ENCODE measurements at places on chromosomes 1 and 21.

GRCh38 chr1:43300378-43301094 is at the start of gene TIE1:
TIE1 (plus strand) TSS chr1:43300982; CDS start chr1:43301072, 90 bp downstream.
- peak; percentile 34 for DNase-seq

DNA sequence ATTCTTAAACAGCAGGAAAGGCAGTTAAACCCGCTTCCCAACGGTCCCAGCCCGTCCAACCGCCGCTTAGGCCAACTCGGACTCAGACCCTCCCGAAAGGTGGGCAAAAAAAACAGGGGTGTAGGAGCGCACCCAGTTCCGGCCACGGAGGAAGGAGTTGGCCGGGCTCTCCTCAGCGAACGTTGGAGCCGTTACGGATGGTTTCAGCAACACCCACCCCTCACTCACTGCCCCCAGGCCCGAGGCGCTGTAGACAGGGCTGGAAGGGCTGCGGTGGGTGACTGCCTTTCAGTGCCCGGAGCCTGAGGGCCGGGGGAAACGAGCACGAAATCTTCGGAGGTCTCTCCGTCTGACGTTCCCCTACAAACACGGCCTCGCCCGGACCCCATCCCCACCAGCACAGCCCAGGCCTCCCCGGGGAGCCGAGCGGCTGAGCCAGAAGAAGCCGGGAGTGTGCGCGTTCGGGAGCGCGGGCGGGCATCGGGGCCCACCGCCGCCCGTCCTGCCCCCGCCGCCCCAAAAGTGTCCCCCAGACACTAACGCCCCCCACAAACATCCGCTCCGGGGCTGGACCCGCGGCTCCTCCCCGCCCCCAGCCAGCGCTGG is 1.3 kb downstream of the KDM5B start:
- DNase-seq = peak; percentile 26

DNA sequence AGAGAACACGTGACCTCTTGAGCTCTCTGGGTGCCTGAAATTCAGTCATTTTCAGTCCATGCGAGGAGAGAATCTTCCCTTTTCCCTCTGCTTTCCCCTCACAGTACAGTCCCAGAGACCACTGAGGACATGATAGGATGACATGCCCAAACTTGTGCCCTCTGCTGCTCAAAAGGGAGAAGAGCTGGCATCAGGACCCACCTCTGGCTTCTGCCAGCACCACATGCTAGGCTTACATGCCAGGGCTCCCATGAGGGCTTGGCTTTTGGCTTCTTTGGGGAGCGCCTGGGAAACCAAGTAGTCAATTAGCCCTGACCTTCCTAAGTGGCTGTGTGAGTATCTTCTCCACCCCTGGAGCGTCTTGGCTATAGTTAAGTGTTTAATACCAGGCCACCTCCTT is 13.8 kb upstream of the KCNQ4 start:
- DNase-seq = no peak

GRCh38 chr1:100536031-100536430 is 1.9 kb upstream of the GPR88 start:
- DNase-seq = no peak

GRCh38 chr1:19942088-19942487 is 18.7 kb upstream of the PLA2G2E start:
- no peak for DNase-seq

- DNase-seq = peak; percentile 77
Measured at GRCh38 chr1:17405898-17406759, 33.3 kb downstream of the RCC2 start.

DNA sequence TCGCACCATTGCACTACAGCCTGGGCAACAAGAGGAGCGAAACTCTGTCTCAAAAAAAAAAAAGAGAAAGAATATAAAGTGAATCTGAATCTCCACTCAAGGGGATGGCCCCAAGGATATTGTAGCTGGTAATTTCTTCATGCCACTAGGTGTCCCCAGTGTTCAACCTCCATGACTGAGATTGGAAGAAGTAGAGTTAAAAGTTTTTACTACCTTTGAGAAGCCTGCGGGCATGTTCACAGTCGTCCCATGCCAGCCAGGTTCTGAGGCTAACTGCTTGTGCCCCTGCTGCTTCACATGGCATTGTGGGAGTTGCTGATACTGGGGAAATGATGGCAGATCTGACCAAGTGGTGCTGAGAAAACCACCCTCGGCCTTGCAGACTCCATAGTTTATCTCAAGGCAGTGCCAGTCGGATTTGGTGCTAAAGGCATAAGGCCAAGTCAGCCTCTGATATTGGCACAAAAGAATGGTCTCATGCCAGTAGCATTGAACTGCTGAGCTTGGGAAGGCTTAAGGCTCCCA is 10.8 kb upstream of the SHISA4 start:
- peak; percentile 73 for DNase-seq

GRCh38 chr21:46456750-46457149 is 1.9 kb upstream of the DIP2A start:
- no peak for DNase-seq

GRCh38 chr1:14926818-14927575 is 226.6 kb upstream of the TMEM51 start:
- DNase-seq = no peak

DNA sequence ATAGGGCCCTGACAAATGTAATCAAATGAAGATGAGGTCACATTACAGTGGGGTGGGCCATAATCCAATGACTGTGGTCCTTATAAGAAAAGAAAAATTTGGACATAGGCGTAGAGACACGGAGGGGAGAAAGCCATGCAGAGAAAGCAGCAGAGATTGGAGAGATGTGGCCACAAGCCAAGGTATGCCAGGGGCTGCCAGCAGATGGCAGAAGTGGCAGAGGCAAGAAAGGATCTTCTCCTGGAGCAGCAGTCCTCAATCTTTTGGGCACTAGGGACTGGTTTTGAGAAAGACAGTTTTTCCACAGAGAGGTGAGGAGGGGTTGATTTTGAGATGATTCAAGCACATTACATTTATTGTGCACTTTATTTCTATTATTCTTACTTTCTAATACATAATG is 355.1 kb downstream of the NPHP4 start:
- DNase-seq = peak; percentile 17

DNA sequence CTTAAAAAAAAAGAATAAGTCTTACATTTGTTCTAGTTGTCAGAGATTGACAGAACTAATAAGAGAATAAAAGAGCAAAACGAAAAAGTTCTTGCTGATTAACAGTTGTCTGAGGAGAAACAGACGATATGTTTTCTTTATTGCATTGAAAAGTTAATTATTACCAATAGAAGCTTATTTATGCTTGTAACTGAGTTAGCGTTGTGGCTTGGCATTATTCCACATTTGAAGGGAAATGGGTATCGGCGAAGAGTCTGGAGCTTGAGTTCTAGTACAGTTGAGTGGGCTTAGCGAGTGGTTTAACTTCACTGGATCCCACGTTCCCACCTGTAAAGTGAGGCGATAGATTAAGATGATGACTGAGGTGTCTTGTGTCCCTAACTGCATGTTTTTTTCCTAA is 109.0 kb downstream of the SDCCAG8 start:
- no peak for DNase-seq

DNA sequence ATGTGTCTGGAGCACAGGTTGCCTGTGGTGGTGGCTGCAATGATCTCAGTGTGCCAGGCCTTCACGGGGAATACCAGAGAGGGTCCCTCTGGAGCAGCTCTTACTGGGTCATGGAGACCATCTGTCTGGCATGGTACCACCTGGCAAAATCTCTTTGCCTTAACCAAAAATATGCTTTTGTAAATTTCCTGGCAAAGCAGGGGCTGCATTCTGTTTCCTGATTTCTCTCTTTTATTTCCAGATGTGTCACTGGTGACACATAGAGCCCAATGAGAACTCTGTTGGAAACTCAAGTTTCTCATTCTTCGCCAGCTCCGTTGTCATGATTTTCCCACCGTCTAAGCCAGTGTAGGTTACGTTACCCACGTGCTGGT is 136.5 kb downstream of the FGGY start:
- no peak for DNase-seq

DNA sequence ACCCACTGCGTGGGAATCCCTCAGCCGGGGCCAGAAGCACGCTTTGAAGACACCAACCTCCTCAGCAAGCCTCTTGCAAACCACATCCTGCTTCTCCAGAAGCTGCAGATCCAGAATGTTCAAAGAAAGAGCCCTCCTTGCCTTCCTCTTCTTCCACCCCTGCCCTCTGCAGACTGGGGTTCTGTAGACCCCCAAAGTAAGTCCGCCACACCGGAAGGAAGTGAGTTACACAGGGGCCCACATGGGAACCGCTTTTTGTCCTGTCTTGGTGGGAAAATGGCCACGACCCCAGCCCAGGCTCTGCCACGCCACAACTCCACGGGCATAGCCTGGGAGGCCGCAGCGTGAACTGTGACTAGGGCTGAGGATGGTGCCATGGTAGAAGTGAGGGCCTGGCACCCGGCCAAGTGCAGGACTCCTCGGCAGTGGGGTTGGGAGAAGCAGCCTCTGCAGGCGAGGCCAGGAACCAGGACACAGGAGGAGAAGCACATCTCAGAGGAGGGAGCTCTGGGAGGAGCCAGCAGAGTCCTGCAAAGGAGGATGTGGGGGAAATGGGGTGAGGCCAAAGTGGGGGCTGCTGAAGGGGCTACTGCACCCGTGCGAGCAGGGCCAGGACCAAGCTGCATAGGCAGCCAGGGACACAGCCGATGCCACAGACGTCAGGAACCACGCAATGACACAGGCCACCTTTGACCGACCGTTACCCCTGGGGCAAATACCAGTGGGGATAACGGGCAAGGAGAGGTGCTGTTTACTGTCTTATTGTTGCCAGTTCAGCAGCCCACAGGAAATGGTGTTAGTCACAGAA is 30.9 kb downstream of the PDE9A start:
- peak; percentile 75 for DNase-seq

DNA sequence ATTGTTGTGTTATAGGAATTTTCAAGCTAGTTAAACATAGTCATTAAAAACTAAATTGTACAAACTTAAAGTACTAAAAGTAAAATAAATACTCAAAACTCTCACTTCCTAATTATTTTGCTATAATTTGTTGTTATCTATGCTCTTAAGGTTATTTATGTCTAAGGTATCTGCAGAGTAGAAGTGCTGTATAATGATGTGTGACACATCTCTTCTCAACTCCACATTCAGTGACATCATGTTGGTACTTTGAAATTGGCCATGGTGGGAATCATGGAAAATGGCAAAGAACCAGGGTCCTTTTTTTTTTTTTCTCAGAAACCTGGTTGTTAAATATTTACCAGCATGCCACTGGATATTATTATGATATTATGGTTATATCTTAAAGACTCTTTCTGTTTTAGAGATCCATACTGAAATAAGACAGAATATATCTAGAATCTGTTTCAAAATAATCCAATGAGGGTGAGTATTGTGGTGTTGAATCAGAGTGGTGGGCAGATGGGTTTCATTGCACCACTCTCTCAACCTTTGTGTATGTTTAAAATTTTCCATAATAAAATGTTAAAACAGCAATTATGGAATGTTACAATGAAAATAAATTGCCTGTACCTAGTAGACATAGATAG is 22.4 kb downstream of the LRRC8B start:
- DNase-seq = no peak

- DNase-seq = no peak
Measured at GRCh38 chr1:3244025-3244926, 175.3 kb downstream of the PRDM16 start.

GRCh38 chr1:102897557-102897956 is 210.8 kb downstream of the COL11A1 start:
- DNase-seq = no peak

- DNase-seq = no peak
Measured at GRCh38 chr1:212974711-212975110, 24.4 kb downstream of the VASH2 start.

GRCh38 chr1:183138301-183138700 is 47.8 kb upstream of the LAMC2 start:
- no peak for DNase-seq

DNA sequence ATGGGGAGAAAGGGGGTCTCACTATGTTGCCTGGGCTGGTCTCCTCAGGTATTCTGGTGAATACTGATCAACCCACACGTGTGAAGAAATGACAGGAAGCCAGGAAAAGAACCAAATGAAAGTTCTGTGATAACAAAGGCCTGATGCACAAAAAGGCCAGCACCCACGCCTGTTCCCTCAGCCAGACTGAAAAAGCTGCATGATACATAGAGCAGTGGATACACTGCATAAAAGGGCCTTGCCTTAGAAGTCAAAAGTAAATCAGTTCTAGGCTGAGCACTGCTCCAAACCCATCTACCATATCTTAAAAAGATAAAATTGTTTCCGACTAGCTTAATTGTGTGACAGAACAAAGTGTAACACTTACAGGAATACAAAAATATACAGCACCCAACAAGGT is 36.9 kb upstream of the PSMG1 start:
- no peak for DNase-seq

DNA sequence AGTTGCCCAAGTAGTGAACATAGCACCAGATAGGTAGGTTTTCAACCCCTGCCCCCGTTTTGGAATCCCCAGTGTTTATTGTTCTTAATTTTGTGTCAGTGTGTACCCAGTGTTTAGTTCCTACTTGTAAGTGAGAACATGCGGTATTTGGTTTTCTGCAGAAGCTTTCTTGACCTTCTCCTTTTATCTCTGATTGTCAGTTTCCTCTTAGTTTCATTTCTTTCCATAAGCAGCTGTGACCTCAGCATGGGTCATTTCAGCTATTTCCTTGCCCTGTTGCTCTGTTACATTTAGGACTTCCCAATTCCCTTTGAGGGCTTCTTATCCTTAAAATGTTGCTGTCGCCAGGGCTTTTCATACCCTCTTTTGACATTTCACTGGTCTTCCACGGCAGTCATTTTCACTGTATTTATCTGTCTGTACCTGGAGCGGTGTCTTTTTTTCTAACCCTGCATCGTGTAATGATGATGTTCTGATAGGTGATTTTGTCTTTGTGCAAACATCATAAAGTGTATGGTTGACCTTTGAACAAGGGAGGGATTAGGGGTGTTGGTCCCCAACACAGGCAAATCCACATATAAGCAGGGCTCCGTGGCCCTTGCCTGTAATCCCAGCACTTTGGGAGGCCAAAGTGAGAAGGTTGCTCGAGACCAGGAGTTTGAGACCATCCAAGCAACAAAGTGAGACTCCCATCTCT is 15.0 kb downstream of the ITSN1 start:
- no peak for DNase-seq

DNA sequence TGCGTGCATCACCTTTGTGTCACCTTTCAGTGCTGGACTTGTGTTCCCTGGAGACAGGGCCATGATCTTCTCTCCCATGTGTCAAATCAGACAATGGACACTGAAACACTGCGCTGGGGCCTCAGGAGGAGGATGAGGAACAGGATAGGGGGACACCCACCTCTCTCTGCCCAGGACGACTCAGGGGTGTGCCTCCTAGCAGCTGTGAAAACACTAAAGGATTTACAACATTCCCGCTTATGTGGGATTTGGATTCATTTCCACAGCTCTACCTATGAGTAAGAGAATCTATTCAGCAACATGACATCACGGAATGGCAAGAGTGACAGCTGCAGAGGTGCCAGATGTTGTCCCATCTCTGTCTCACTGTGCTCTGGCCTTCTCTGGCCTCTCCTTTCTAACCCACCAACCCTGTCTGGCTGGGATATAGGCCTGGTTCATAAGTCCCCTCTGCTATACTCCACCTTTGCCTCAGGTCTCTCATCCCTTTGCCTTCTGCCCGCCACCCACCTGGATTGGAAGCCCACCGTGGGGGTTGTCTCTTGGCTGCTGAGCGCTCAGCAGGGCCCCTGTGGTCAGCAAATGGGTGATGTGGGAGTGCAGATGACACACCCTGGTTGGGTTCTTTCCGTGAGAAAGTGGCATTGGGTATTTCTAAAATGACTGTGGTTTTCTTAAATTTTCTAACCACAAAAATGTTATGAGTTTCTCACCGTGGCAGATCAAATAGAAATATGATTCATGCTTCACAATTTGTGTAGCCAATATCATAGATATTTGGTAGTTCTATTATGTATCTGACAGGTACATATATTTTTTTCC is 47.1 kb upstream of the TLR5 start:
- DNase-seq = peak; percentile 43
